NCI-H446 (cell line): ENCODE measurements at places on chromosomes 11 and 22.

DNA sequence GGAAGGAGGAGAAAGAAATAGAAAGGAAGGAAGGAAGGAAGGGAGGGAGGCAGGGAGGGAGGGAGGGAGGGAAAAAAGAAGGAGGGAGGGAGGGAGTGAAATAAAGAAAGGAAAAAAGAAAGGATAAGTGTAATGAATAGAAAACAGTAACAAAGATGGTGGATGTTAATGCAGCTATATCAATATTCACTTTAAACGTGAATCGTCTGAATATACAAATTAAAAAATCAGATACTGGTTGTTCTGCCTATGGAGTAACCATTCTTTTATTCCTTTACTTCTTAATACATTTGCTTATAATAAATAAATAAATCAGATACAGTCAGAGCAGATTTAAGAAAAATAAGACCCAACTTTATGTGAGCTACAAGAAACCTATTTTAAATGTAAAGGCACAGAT is 1520.4 kb downstream of the TBC1D22A start:
- DNase-seq, result no peak

DNA sequence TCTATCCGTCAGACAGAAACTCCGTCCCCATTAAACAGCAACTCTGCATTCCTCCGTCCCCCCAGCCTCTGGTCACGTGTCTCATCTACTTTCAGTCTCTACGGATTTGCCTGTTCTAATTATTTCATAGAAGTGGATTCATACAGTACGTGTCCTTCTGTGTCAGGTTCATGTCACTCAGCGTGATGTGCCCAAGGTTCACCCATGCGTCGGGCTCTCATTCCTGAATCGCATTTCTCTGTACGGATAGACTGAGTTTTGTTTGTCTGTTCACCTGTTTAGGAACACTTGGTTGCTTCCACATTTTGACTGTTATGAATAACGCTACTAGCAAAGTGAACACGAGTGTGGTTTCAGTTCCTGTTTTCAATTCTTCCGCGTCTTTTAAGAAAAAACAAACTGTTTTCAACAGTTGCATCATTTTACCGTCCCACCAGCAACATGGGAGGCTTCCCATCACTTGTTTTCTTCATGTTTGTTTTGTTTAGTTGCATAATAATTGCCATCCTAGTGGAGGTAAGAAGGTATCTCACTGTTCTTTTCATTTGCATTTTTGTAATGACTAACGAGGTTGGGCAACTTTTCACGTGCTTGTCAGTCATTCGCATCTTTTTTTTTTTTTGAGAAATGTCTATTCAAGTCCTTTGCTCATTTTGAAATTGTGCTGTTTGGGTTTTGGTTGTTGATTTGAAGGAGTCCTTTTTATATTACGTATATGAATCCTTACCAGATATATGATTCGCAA is 8.9 kb upstream of the NLRP6 start:
- DNase-seq, result no peak

GRCh38 chr22:30045901-30046715 is 34.2 kb upstream of the HORMAD2 start:
- DNase-seq, result no peak

GRCh38 chr22:46649141-46650077 is 29.2 kb downstream of the GRAMD4 start:
- peak; percentile 64 for DNase-seq

DNA sequence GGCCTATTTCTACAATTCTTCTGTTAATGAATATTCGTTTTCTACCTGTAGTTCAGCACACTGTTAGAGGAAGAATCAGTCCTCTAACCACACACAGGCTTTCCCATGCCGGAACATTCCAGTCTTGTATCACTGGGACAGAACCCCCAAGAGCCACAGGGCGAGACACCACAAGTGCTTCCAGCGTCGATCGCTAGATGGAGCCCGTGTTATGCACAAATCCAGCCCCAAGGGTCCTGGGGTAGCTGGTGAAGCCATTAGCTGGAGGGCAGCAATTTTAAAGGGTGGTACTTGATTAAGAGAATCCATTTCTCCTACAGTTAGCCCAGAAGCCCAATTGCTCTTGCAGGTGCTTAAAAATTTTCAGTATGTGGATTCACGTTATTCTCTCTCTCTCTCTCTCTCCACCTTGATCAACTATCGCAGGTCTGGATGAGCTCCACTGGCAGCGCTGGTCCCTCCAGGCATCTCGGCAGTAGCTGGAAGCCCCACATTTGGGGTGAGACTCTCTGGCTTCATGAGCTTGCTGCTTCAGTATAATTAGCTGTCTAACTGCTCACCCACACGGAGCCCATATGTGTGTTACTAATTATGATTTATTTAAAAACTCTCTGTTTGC is 148.2 kb upstream of the SNX19 start:
- no peak for DNase-seq

GRCh38 chr22:24758164-24758799 is 16.2 kb downstream of the PIWIL3 start:
- peak; percentile 64 for DNase-seq

GRCh38 chr11:9802291-9802861 is 138.5 kb downstream of the SWAP70 start:
- DNase-seq, result no peak

- DNase-seq, result no peak
These were observed 28.1 kb downstream of the POLD3 start for GRCh38 chr11:74620531-74620930.

DNA sequence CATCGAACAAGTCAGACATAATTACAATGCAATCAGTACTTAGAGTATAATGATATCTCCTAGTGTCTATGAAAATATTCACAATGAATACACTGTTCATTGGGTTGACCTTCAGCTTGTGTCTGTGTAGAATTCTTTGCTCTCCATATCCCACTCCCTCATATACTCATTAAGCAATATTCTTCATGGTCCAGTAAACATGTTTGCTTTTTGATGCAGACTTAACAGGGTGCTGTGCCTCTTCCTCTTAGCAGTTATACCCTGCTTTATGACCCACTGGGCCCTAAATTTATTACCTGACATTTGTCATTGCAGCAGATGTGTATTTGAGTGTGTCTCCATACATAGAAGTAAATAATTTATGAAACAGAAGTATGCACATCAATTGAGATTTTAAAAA is 352.5 kb upstream of the CCDC179 start:
- no peak for DNase-seq

DNA sequence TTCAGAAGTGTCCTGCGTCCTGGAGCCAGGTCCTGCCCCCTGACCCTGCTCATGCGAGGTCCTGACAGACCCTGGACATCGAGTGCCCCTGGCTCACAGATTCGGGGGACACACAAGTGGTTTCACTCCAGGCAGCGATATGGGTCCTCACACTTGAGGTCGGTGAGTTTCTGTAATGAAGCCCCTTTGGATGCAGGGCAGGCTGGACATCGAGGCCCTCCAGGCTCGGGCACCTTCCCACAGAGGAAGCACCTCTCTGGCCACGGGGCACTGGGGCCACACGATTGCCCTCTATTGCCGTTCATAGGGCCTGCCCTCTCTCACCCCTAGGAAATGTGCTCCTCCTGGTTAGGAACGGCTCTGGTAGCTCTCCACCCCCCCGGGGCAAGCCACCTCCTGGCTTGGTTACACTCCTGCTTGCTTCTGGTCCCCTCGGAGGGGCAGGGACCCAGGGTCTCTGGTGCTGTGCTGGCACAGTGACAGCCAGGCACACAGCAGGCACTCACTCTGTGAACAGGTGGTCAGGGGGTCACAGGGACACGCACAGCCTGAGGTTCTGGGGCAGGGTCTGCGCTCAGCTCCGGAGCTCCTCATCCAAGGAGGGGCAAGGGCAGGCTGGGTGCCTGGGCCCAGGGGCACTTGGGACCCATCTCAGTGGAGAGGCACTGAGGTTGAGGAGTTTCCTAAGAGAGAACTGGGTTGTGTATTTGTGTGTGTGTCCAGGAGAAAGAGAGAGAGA is 907.7 kb downstream of the BRD1 start:
- DNase-seq, result no peak

GRCh38 chr11:22869325-22869724 is 9.1 kb upstream of the CCDC179 start:
- DNase-seq, result no peak

DNA sequence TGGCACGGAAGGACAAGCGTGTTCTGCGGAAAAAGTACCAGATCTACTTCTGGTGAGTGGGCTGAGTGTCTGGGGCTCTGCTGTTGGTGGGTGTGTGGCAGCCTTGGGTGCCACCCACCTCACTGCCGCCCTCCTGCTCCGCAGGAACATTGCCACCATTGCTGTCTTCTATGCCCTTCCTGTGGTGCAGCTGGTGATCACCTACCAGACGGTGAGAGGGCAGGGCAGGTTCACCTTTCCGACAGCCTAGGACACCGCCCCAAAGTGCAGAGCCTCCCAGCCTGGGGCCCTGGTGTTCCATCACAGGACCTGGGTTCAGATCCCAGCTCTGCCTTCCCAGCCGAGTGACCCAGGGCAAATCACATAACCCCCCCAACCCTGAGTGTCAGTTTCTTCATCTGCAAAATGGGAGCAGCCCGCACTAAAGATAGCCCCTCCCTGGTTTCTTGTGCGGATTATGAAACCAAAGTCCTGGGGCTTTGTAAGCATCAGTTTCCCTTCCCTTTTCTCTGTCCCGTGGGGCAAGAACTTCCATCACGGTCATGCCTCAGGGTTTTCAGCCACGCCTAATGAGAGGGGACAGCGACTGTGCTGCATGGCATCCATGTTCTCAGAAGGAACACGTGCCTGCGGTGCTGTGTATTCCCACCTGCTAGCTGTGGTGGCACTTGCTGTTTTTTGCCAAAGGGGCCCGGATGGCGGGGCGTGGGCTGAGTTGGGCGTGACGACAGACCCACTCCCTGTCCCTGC is 9.8 kb upstream of the TAGLN start:
- no peak for DNase-seq

- DNase-seq, result no peak
These were observed 3.8 kb downstream of the ROBO4 start for GRCh38 chr11:124893781-124894401.
